Dermis microvascular lymphatic vessel endothelial cell (primary cell): ENCODE measurements at places on chromosomes 7 and 10. TPM values are rescaled to one million over a fixed set of nuclear protein-coding genes. Genes with fewer than 3 reads are reported as not detected.
A peak's percentile ranks its signal among the peaks of the same experiment; 100 is the strongest.

GRCh38 chr7:81488210-81488609 lies 281.6 kb downstream of the HGF start:
- DNase-seq: peak; percentile 16

Gene FAM221A
- total RNA-seq: 4.3 and 5.6 TPM in 2 replicates

Gene CUBN
- 6.7 and 10.7 TPM in 2 replicates for total RNA-seq

Gene MSS51
- 0.39 and 0.63 TPM in 2 replicates for total RNA-seq
